Globus pallidus (tissue), 1 donor: ENCODE measurements at places on chromosomes 4 and X.
A peak's percentile ranks its signal among the peaks of the same experiment; 100 is the strongest.

DNA sequence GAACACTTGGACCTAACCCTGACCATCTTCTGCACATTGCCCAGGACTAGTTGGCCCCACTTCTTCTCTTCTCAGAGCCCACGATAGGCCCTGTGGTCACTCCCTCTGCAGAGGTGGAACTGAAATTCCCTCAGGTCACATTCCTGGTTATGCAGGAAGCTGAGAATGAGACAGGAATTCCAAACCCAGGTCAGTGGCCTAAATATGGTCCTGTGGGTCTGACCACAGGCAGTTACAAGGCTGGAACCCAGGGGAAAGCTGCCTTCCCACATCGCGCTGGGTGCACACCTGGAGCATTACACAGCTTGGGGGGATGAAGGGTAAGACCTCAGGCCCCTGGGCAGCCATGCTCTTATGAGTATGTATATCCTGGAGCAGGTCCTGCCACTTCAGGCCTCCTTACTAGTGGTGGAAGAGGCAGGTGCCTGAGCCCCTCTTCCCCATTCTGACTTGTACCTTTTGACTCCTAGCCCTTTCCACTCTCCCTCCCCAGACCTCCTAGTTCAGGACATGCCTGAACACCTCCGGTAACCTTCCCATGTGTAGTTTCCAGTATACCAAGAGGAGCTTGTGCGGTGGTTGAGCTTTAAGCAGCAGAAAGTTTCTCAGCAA, 173.5 kb downstream of the ASMT start:
- no peak for DNase-seq

- no peak for DNase-seq
Observed at GRCh38 chr4:108170631-108171338, 2.1 kb upstream of the LEF1 start.

GRCh38 chrX:147838465-147839131, 73.1 kb upstream of the FMR1 start:
- no peak for DNase-seq

DNA sequence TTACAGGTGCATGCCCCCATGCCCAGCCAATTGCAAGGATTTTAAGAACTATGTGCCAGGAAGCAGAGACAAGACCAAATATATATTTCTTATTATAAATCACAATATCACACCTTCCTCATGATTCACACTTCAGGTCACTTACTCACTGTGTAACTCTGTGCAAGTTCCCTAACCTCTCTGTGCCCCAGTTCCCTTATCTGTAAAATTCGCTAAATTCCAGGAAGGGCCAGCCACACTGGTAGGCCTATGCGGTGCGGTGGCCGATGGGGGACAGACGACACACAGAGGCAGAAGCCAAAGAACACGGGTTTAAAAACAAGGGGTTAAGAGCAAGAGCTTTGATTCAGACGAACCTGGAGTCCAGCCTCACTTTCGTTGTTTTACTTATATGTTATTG, 2.8 kb downstream of the TRIM2 start:
- DNase-seq: no peak

DNA sequence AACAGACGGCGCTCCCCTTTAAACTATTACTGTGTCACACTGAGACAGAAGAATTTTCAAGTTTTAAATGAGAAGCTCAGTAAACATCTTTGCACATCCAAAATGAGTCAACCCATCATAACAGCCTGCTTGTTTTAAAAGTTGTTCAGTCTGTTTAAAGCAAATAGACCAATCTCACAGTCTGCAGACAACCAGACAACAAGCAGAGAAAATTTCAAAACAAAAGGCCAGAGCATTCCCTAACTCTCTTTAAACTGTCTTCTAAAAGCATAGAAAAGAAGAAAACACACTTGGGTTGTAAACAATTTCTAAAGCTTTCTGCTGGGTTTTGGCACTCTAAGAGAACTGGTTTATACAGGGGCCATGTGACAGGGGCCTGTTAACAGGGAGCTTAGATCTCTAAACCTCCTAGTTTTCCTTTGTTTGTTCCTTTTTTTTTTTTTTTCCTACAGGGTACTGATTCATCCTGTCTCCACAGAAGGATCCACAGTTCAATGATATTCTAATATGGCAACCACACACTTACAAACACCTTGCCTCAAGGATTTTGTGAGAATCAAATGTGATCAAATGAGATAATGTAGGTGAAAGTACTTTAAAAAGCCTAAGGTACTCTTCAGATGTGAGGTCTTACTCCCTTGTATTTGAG, 100.8 kb upstream of the MAML3 start:
- no peak for DNase-seq

DNA sequence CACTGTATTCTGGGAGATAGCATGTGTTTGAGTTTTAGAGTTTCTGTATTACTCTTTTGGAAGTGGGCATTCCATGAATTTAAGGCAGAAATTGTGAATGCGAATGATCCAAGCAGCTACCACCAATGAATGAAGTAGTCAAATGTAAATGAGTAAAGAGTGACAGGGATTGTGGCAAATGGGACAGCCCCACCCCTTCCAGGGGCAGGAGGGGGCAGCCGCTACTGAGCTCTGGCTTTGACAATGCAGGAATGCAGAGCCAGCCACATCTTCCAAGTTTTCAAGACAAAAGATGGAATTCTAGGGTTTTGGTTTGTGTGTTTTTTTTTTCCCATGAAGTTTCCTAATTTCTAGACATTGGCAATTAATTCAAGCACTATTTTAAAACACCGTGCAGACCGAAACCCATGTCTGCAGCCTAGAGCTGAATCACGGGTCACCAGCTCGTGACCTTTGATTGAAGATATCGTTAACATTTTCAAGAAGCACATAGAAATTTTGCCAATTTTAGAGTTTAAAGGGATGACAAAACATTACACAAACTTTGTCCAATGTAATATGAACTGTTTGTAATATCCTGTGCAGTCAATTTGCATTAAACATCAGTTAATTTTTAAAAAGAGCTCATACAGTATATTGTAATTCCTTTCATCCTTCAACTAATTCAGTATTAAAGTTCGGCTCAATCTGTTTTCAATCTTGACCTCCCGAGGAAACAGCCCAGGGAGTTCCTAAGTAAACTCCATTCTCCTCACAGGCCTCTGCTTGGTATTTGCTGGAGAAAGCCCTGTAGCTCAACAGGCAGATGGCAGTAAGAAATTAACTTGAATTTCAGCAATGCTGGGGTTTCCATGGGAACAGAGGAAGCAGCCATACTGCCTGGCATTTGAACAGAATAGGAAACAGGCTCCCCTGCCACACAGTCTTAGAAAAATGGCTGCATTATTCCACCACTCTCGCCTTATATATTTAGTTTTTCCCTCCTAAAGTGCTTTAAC, 83.4 kb downstream of the UCHL1 start:
- DNase-seq: peak; percentile 92

GRCh38 chrX:106952538-106952937, 32.3 kb downstream of the CLDN2 start:
- DNase-seq: no peak

- no peak for DNase-seq
Observed at GRCh38 chr4:153547520-153547919, 81.4 kb downstream of the TMEM131L start.

GRCh38 chr4:174005422-174005821, 278.0 kb downstream of the FBXO8 start:
- no peak for DNase-seq

DNA sequence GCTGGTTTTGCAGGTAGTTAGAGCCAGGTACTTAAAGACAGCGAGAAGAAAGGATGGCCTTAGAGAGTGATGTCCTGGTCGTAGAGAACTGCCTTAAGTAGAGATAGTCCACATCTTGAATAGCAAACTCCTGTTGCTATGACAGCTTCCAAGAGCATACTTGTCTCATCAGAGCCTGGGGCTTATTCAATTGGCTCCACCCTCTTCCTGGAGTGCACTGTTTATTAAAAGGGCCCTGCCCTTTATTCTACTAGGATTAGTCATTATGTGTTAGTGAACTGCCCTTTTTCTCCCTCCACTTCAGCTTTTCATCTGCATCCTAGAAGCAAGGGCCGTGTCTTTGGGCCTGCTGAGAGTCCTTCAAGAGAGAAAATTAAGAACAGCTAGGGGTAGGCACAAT, 94.5 kb upstream of the EOLA2 start:
- DNase-seq: no peak

- DNase-seq: no peak
Observed at GRCh38 chr4:188958346-188958745, 819.1 kb downstream of the TRIML1 start.

DNA sequence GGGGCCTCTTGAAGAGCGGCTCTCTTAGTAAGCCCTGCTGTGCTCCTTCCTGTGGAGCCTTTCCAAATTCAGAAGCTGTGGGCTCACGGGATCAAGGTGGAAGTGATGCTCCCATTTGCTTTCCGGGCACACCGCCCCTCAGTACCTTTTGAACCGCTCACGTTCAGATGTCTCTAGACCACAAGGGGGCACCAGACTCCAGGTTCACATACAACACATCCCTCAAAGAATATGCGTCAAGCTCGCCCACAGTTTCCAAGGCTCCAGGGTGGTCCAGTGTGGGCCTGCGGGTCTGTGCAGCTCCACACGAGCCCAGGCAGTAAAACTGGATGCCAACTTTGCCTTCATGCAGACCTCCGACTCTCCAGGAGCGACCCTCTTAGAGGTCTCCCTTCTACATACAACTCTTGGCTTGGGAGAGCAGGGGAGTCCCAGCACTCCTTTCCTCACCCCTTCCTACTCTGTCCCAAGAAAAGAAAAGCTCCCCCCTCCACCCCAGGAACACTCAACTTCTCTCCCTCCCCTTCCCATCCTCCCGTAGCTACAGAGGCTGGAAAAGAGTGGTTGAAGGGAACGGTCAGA, 11.0 kb downstream of the SUPT20HL1 start:
- DNase-seq: peak; percentile 32

- DNase-seq: no peak
Observed at GRCh38 chrX:84165711-84166110, 22.3 kb downstream of the RPS6KA6 start.

GRCh38 chr4:176646311-176646710, 146.4 kb downstream of the VEGFC start:
- no peak for DNase-seq

DNA sequence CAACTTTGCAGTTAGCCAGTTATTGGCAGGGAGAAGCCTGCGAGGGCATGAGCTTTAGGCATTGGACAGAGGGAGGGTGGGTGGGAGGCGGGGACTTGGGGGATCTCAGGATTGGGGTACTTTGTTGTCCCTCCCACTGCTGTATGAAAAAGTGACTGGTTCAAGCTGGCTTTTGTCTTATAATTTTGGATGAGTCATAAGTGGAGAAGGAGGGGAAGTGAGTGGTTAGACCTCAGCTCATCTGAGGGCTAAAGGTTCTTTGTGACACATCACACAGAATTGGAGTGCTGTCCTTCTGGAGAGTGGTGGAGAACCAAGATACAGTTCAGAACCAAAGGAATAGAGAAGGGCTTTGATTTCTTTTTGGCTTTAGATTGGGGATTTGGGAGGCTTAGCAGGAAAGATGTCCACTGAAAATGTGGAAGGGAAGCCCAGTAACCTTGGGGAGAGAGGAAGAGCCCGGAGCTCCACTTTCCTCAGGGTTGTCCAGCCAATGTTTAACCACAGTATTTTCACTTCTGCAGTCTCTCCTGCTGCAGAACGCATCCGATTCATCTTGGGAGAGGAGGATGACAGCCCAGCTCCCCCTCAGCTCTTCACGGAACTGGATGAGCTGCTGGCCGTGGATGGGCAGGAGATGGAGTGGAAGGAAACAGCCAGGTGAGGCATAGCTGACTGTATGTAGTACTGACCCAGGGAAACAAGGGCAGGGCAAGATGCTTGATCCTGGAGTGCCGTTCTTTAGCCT, at the start of gene SLC4A4:
Gene SLC4A4, plus strand, starts transcription at position 175 of the 748 bp plus-strand sequence.
- DNase-seq: no peak

DNA sequence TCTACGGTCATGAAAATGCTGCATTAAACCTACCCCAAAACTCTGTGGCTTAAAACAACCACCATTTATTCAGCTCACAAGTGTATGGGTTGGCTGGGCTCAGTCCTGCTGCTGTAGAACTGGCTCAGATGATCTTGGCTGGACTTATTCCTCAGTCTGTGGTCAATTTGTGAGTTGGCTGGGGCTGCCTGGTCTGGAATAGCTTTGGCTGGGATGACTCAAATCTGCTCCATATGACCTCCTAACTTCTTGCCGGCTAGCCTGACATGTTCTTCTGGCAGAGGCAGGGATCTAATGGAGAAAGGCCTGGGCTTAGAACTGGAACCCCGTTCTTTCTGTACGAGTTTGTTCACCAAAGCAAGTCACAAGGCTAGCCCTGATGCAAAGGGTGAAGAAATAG, 71.7 kb downstream of the CFAP299 start:
- DNase-seq: no peak

- DNase-seq: no peak
Observed at GRCh38 chrX:39440799-39441284, 639.6 kb downstream of the MID1IP1 start.

DNA sequence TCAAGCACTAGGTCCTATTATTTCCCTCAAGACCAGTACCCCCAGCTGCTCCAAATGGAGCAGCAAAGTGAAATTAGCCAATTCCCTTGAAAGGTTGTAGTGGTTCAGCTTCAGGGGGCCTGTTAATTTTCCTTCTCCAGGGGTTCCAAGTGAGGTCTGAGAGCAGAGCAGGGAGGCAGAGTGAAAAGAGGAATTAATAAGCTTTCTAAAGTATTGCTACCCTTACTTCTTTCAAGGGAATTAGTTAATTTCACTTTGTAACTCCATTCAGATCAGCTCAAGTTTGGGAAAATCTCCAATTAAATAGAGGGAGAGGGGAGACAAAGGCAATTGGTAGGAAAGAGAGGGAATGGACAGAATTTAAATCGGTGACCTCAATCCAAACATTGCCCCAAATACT, 78.7 kb upstream of the SLC7A11 start:
- DNase-seq: peak; percentile 64
